ENCODE measurements at places on chromosomes 4 and X.

DNA sequence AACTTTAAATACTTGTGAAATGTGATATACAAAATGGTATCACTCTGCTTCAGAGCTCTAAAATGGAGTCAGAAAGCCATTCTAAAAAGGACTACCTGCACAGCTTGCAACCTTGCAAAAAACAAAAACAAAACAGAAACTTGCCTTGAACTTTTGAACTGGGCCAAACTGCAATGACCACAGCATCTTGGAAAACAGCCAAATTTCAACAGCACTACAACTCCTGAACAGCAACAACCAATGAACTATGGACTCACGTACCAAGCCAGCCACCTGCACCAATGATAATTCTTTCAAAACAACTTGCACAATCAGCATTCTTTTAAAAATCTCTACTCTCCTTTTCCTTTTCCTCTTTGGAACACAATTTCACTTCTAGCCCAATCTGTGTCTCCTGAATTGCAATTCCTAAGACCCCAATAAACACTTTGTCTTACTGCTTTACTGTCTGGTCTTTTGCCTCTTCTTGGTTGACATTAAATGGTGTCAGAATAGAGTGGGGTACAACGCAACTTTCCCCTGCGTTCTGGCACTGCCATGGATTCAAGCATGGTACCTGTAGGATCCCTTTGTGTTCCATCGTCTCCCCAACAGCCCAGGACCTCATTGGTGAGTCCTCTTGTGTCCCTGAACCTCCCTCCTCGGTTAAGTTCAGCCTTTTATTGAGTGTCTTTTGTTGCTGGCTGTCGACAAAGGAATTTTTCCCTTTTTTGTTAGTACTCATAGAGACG, 35.7 kb upstream of the FMR1 start:
- no peak for DNase-seq

DNA sequence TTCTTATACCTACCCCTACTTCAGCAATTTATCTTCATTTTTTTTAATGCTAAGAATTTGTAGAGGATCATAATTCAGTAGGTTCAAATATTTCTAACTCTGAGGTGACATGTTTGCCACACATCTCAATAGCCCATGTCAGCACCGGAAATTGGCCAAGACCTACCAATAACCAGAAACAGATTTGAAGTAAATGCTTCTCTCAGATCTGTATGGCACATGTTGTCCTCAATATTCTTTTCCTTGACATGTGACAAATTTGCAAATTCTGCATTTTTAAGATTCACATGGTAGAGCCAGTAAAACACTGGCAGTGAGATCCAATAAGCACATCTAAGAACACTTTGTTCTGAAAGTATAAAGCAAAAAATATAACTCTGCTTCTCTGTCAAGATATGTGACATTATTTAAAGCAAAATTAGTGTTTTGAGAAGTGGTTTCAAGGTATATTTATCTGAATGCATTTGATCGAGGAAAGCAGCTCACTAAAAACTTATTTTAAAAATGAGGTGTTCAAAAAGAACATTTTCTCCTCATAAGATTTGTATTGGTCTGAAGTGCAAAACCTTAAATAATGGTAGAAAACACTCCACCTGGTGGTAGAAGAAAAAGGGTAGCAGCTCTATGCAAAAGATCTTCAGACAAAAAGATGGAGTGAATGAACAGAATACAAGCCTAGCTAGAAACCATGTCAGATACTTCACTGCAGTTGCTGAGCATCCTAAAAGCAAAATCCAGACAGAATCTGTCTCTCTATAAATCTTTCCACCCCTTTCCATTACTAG, 513.8 kb upstream of the FAM241A start:
- DNase-seq: peak; percentile 37

DNA sequence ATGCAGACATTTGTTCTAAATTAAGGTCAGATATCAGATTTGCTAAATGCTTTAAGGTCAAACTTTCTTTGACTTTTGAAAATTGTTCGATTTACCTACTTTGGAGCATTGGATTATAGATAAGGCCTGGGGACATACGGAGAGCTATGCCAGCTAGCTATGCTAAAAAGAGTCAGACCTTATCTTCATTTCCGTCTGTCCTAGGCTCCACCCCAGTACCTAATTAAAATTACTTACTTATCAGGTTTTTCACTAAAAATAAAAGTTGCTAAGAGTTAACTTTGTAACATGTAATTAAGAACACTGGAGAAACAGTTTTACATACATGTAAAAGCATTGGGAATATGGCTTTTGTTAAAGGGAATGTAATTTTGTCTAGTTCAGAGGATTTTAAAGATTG, 7.1 kb upstream of the TMEM35A start:
- no peak for DNase-seq

DNA sequence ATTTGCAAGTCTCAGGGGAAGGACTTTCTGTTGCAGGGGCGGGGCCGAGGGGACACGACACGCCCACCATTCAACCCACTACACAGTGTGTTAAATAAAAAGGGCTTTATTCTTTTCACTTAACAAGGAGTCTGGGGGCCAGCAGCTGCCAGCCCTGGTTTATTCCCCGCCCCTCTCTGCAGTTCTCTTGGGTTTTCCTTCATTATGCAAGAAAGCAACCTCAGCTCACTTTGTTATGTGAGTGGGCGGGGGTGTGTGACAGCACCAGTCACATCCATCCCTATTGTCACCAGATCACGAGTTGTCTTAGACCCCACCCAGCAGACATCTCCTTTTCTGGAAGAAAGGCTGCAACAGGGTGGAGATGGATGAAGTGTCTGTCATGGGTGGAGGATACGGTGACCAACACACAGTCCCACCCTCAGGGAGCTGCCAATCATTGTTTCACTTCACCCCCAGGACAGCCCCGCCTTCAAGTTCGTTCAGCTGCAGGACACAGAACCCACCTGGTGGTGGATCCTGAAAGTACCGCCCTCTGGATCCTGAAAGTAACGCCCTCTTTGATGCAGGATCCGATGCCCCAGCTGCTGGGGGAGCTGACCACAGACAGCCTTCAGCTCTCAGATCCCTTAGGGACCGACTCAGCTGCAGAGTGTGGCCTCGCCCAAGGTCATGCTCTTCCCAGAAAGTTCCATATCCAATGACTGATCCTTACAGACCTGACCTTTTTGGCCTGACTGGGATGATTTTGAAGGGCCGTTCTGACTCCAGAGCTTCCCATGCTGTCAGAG, 79.6 kb downstream of the SMIM20 start:
- DNase-seq: peak; percentile 16
